Bone marrow (tissue), 2 donors: ENCODE measurements at places on chromosomes 2 and 18.

DNA sequence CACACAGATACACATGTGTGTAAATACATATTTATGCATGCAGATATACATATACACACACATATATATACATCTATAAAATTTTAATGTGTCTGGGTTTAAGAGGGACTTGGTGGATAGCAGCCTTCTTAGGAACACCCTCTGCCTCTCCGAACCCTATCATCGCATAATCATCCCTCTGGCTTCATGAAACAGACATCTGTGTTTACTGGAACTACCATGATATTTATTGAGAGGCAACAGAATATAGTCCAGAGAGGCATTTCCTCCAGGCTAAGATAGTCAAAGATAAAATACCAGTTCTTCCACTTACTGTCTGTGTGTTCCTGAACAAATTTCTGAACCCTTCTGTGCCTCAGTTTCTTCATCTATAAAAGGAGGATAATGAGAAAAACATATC, 239.0 kb upstream of the FANCL start:
- DNase-seq: no peak

- DNase-seq: no peak
These were observed 248.8 kb downstream of the XIRP2 start for GRCh38 chr2:167136879-167137596.

DNA sequence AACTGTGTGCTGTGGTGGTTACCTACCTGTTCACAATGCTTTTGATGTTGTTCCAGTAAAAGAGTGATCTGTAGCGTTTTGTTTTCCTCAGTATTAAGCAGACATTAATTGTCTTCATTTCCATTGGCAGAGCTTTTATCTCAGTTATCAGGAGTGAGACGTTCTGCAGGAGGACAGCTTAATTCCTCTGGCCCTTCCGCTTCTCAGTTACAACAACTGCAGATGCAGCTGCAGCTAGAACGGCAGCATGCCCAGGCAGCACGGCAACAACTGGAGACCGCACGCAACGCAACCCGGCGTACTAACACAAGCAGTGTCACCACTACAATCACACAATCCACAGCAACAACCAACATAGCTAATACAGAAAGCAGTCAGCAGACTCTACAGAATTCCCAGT, 78.3 kb downstream of the KCMF1 start:
- no peak for DNase-seq

GRCh38 chr2:213545481-213545880, 261.2 kb downstream of the SPAG16 start:
- no peak for DNase-seq

DNA sequence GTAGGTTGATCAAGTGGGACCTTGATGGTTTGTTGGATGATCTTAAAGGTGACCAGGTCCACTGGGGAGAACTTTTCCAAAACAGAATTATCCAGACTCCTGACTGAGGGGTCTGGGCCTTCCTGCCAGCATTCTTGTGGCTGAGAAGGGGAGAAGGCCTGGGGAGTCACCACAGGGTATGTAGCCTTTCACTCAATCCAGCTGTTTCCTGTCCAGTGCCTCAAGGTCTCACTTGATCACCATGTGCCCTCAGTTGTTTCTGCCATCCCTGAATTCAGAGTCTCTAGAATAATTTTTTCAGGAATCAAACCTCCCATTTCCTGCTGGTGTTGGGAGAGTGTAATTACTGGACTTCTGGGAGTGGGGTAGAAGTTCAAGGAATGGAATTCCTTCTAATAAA, 54.4 kb upstream of the TANC1 start:
- no peak for DNase-seq

GRCh38 chr18:11943551-11943950, 35.4 kb upstream of the MPPE1 start:
- DNase-seq: no peak

DNA sequence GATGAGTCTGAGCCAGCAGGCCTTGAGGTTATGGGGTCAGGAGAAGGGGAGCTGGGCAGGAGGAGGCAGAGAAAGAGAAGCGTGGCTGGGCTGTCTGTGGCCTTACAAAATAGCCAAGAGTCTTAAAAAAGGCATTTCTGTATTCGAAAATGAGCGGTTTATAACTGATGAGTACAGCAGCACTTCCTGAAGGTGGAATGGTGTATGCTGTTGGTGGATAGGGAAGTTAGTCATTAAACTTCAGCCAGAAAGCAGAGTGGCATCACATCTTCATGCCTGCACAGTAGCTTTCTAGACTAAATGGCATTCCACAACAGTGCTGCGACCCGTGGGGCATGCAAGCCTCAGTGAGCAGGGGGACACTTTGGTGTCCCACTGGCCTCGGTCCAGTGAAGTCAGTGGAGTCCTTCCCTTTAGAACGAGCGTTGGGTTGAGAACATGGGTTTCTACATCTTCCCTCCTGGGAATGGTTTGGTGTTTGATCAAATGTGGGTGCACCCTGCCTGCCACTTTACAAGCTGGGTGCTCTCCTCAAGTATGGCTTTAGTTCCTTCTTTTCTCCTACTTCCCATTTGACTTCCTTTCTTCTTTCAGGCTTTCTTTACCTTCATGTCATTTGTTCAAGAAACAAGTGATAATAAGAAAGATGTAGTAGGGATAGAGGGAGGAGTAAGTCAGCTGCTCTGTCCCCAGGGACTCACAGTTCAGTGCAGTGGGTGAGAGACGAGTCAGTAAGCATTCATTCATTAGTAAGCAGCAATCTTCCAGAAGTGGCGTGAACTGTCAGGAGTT, 96.3 kb downstream of the ARMC9 start:
- no peak for DNase-seq

GRCh38 chr2:174635015-174635593, 37.5 kb upstream of the WIPF1 start:
- no peak for DNase-seq

DNA sequence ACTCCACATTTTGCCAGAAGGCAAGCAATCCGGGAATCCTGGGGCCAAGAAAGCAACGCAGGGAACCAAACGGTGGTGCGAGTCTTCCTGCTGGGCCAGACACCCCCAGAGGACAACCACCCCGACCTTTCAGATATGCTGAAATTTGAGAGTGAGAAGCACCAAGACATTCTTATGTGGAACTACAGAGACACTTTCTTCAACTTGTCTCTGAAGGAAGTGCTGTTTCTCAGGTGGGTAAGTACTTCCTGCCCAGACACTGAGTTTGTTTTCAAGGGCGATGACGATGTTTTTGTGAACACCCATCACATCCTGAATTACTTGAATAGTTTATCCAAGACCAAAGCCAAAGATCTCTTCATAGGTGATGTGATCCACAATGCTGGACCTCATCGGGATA, 26.8 kb downstream of the B3GNT2 start:
- no peak for DNase-seq

GRCh38 chr18:57426187-57426586, 9.0 kb upstream of the ONECUT2 start:
- DNase-seq: no peak

DNA sequence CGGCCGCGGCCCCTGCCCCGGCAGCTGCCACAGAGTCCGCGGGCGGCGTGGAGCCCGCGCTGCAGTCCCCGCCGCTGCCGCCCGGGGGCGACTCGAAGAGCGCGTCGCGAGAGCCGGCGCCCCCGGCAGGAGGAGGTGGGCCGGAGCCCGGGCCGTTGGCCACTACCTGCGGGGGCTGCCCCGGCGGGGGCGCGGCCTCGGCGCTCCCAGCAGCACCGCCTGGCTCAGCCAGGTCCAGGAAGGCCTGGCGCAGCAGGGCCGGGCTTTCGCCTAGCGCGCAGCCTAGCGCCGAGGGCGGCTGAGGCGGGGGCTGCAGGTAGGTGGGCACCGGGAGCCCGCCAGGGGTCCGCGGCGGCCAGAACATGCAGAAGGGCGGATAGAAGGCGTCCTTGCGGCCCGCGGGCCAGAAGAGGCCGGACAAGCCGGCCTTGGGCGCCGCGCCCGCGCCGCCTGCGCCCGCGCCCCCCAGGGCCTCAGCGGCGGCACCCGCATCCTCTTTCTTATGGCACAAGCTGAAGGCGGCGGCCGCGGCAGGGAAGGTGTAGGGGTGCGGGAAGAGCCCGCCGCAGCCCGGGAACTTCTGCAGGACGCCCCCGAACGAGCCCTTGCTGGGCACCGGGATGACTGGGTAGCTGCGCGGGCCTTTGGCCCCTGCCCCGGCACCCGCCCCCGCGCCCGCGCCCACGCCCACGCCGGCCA, 3.9 kb downstream of the SKOR2 start:
- no peak for DNase-seq

- no peak for DNase-seq
These were observed 49.3 kb downstream of the GPR39 start for GRCh38 chr2:132465917-132466316.

GRCh38 chr2:23429036-23429435, 44.1 kb downstream of the KLHL29 start:
- no peak for DNase-seq

- peak; percentile 69 for DNase-seq
These were observed 47.8 kb upstream of the REG3G start for GRCh38 chr2:78977661-78978145.

- no peak for DNase-seq
These were observed 961 bp downstream of the GPR55 start for GRCh38 chr2:230924092-230924469.

- DNase-seq: no peak
These were observed 41.0 kb downstream of the PTGR3 start for GRCh38 chr18:75167759-75168618.

GRCh38 chr2:54556621-54557121, 100.5 kb downstream of the SPTBN1 start:
- no peak for DNase-seq

- no peak for DNase-seq
These were observed 123.7 kb downstream of the TNS1 start for GRCh38 chr2:217878915-217879590.

DNA sequence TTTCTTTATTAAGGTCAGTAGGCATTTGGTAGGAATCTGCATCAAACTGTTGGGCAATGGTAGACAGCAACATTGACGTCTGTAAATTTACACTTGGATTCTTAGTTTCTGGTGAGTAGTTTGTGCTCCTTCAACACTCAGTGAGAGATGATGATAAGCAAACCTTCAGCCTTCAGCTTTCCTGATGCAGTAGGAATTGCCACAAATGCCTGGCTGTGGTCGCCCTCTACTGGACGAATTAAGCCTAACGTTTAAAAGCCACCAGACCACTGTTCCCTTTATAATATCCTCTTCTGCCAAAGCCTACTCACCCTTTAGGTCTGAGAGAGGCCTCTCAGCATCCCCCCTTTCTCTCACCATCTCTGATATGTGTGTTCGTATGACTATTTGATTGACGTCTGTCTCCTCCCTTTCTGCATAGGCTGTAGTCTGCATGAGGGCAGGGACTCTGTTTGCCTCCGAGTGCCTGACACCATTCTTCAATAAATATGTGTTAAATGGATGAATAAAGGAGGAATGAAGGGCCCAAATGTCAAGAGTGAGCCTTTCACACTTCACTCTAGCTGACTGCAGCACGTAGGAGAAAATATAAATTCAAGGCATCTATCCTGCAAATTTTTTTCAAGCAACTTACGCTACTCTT, 47.0 kb upstream of the PLEKHM3 start:
- DNase-seq: peak; percentile 2

DNA sequence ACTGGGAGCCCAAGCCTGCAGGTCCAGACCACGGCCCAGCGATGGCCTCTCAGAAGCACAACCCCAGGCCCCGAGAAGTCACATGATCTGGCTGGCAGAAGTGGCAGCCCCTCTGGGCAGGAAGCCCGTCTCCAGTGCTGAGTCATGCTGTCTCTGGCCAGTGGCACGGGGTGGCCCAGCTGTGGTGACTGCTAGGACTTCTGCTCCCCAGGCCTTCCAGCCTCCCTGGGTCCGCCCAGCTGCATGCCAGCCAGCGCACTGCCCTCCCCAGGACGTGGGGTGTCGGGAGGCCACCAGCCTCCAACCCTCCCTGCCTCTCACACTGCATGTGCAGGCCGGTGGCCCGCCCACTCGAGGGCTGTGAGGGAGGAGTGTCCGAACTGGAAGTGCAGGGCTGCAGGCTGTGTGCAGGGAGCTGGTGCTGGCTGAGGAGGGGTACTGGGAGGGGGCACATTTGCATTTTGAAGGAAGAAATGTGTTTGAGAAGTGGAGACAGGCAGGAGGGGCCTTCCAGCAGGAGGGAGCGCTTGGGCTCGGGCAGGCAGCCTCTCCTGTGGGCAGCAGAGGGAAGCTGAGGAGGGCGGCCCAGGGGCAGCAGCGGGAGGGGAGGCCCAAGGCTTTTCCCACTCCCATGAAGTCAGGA, 17.0 kb upstream of the HPCAL1 start:
- peak; percentile 58 for DNase-seq

DNA sequence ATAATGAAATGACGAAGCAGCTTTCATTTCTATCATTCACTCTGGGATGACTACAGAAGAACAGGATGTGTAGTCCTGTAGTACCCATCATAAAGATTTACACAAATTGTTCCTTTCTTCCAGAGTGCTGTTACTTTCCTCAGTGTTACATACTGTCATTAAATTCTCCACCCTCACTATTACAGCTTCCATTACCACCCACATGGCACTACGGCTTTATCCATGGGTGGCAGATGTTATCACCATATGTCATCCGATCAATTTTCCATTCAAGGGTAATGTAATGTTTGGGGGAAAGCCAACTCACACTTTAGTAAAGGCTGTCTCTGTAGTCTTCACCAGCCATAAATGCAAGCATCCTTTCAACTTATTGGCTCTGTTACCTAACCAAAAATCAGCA, 7.1 kb upstream of the CSRNP3 start:
- DNase-seq: no peak

GRCh38 chr2:49029406-49029805, 124.9 kb downstream of the FSHR start:
- no peak for DNase-seq

DNA sequence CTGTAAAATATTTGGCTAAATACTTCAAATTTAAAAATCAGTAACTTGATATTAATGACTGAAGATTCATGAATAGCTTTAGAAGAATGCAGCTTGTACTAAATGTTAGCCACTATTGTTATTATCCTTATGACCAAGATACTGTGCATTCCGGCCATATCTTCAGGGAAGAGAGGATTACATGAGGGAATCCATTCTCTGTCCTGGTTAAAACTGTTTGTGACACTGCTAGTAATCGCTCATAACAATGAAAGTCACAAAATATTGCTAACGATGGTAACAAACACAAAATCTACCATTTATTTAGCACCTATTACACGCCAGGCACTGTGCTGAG, 217.7 kb downstream of the PRKCE start:
- DNase-seq: no peak

- DNase-seq: no peak
These were observed 47.1 kb downstream of the CENPO start for GRCh38 chr2:24840164-24840869.

GRCh38 chr2:68832233-68832869, 38.8 kb downstream of the BMP10 start:
- peak; percentile 90 for DNase-seq
